Activated gamma-delta T cell treated with Interleukin-2 at 50 U/mL for 16 hours (primary cell): ENCODE measurements at places on chromosomes 7 and 10.

DNA sequence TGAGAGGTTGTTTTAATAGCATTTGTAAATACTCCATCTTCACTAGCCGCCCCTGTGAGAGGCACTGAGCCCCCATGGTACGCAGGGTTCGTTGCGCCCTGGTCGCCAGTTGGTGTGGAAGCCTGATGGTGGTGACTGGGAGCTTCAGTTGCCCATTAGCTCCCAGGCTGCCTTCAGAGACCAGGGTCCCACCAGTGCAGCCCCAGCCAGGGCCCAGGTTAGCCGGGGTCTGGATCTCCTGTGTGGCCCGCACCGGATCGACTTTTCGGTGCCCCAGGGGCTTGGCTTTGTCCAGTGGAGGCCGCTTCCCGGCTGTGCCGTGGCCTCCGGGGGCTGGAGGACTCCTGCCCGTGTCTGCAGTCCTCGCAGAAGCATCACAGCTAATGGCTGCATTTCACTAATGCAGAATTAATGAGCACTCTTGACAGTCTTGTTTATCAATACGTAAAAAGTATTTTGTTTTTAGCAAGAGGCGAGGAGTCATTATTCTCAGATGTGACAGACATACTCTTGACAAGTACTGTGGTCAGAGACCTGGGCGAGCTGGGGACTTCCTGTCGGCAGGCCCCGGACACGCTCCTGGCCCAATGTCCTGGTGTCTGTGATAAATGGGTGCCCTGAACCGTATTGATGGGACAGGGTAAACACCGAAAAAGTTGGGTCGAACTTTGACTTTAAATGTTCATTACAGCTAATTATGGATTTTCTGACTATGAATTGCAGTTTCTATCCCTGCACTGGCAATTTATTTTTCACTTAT is 99.8 kb downstream of the NKX6-2 start:
- DNase-seq = no peak

DNA sequence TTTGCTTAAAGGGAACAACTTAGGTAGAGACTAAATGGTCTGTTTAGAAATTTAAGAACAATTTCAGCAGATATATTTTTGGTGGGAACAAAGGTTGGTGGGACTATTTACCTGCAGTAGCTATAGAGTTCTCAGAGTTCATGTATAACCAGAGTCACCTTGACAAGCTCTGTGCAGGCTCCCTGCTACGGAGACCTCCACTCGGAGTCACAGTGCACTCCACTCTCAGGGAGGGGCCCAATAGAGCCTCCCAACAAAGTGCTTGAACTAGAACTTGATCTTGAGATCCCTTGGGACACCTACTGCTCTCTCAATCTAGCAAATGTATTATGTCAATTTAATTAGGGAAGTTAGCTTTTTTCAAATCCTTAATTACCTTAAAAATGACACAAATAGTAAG is 2.3 kb downstream of the MYPN start:
- DNase-seq = no peak

- no peak for DNase-seq
Observed at GRCh38 chr7:96273716-96274115, 48.2 kb downstream of the SLC25A13 start.

DNA sequence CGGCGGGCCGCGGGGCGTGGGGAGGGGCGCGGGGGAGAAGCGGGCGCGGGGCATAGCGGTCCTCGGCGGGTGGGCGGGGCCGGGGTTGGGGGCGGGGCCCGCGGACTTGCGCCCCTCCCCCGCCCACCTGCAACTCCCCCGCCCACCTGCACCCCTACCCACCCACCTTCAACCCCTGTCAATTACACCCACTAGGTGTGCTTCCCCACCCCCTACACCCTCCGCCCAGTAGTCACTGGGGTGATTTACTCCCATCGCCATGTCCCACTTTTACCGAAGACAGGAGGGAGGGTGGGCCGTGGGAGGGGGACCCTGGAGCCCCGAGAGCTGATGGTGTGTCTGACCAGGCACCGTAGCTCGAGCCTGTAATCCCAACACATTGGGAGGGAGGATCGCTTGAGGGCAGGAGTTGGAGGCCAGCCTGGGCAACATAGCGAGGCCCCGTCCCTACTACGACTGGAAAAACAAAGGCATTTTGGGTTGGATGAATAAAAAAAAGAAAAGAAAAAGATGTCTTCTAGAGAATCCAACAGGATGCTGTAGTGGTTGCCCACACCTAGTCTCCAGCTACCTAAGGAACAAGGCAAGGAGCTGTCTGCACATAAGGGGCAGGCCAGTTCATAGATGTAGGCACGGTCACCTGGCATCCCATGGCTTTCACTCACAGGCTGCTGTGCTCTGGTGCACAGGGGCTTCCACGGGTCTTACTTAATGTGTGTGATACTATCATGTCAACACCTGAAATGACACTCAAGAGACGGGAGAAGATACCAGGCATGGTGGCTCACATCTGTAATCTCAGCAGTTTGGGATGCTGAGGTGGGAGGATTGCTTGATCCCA is 761 bp downstream of the KCTD7 start:
- DNase-seq = no peak

DNA sequence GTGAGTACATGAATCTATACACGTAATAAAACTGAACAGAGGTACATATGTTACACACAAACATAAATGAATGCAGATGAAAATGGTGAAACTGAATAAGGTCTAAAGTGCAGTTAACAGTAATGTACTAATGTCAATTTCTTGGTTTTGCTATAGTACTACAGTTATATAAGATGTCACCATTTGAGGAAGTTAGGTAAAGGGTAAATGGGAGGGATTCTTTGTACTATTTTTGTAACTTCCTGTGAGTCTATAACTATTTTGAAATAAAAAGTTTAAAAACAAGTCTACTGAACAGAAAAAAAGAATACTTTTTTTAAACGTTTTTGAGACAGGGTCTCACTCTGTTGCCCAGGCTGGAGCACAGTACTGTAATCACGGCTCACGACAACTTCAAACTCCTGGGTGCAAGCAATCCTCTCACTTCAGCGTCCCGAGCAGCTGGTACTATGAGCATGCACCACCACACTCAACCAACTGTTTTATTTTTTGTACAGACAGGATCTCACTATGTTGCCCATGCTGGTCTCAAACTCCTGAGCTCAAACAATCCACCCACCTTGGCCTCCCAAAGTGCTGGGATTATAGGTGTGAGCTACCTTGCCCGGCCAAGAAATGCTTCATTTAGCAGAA is 71.5 kb downstream of the WAPL start:
- no peak for DNase-seq

- no peak for DNase-seq
Observed at GRCh38 chr7:79868010-79868409, 266.6 kb upstream of the GNAI1 start.

- DNase-seq = peak; percentile 84
Observed at GRCh38 chr7:2698581-2699288, 10.7 kb downstream of the AMZ1 start.

DNA sequence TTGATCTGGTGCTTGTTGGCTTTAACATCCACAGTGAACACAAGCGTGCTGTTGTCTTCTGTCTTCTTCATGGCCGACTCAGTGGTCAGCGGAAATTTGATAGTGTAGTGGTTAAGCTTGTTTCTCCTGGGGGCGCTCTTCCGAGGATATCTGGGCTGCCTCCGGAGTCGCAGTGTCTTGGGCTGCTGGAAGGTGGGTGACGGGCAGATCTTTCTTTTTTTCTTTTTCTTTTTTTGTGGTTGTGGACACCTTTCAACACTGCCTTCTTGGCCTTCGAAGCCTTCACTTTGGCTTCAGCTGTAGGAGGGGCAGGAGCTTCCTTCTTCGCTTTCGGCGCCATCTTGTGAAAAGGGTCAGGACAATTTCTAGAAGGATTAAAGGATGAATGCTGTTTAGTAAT is 23.8 kb upstream of the RPA3 start:
- no peak for DNase-seq

DNA sequence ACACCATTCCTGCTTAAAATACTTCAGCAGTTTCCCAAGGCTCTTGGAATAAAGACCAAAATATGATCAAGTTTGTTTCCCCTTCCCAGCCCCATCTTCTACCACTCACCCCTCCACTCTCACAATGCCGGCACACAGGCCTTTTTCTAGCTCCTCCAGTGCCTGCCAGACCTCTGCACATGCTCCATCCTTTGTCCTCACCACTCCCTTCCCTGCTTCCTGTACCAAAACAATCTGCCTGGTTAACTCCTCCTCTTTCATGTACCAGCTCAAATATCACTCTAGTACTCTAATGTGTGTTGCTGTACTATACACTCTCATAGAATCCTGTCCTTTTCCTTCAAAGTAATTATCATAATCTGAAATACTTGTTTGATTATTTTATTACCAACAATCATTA is 19.4 kb downstream of the SCRN1 start:
- DNase-seq = no peak

DNA sequence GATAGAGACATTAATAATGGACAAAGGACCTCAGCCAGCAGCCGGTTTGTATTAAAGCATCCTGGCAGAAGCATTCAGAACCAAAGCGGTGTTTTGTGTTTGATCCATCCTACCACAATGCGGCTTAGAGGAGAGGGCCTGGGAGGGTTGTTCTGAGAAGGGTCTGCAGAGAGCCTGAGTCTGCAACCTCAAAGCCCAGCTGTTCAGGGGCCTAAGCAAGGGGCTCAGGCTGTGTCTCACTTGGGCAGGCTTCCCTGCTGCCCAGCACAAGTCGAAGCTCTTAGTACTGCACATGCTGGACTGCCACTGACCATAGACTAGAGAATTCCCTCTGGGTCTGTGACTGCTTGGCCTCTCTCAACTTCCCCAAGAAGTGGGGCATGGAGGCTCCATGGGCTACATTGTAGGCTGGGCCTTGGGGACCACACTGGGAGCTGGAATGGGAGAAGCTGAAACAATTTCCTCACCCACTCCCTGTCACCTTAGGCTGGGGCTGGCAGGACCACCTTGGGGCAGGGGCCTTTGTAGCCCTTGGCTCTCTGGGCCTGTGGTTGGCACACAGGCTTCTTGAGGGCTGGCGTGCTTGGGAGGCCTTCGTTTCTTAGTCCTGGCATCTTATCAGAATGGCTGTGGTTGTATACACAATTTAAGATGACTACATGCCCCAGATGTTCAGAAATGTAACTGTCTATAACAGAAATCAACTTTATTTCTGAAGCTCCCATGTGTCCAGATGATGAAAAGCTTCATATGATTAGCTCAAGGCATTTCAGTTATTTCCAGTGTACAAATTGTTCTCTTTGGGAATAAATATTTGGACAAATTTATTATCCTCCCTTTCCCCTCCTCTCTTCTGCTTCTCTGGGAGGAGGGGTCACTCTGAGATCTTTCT is 44.5 kb downstream of the LRRC18 start:
- no peak for DNase-seq

DNA sequence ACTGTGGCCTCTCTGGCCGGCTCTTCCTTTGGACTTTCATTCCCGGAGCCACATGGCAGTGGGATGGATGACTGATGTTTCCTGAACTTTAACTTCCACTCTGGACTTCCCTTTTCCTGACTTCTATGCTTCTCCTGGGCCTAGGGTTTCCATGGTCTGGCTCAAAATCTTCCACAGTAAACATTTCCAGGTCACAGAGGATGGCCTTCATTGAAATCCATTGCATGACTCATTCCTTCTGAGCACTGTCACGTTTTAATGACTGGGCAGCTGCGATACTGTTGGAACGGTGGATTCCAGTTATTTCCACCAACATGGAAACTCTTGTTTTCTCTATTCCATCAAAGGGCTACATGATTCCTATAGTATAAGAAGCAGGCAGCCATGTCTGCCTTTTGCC is 24.4 kb upstream of the ZNF273 start:
- no peak for DNase-seq

DNA sequence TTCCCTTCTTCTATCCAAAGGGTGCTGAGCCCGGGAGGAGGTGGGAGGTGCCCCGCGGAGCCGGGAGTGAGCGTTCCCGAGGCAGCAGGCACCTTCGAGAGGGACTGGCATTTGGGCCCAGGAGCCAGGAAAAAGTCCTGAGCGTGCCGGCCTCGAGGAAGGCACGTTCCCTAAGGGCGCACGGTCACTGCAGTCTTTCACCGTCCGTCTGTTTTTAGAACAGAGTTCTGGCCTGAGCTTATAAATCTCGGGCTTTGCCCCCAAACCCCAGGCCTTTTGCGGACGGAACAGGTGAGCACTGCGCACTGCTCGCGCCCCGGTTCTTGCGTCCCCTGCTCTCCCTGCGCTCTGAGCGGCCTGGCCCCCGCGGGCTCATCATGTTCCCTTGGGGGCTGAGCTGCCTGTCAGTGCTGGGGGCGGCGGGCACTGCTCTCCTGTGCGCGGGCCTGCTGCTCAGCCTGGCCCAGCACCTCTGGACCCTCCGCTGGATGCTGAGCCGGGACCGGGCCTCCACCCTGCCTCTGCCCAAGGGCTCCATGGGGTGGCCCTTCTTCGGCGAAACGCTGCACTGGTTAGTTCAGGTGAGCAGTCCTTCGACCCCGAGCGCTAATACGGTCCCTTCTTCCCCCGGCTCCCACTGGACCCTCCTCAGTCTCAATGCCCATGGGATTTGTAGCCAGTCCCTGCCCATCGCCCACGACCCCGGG is 442 bp downstream of the CYP26C1 start:
- no peak for DNase-seq

DNA sequence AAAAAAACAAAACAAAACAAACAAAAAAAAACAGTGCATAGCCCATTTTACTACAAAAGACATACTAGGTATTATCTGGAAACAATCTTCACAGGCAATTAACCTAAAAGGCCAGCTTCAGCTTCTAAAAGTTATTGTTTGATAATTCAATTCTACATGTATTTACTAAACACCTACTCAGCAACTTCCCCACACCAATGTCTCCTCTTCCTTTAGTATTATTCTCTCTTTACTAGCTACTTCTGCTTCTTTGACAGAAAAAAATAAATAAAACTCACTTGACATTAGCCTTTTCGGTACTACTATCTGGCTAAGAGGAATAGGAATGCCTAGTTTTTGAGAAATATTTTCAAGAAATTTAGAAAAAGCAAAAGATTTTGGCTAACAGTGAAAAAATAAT is 2.8 kb downstream of the TM9SF3 start:
- DNase-seq = no peak

- DNase-seq = no peak
Observed at GRCh38 chr10:122021379-122021778, 32.4 kb downstream of the TACC2 start.

- no peak for DNase-seq
Observed at GRCh38 chr10:118820326-118821116, 65.8 kb upstream of the CACUL1 start.

GRCh38 chr7:50793120-50793946 is 10.6 kb upstream of the GRB10 start:
- DNase-seq = no peak

DNA sequence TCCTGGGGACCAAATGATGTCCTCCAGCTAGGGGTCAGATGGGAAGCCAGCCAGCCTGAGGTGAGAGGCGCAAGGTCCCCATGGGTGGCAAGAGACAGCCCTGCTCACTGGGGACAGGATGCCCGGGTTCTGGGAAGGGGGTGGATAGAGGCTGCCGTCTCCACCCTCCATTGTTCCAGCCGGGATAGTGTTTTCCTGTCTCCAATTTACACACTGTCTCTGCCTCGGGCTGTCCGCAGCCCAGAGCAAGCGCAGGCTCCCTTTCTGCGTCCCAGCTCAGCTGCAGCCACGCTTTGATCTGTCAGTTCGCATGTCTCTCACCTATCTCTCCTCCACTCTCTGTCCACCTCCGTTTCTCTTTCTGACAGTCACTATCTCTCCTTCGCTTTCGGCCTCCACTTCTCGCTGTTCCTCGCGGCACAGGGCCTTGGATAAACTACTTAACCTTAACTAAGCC is 2.1 kb downstream of the EPHB4 start:
- no peak for DNase-seq
